ENCODE measurements at places on chromosomes 5 and 9.

DNA sequence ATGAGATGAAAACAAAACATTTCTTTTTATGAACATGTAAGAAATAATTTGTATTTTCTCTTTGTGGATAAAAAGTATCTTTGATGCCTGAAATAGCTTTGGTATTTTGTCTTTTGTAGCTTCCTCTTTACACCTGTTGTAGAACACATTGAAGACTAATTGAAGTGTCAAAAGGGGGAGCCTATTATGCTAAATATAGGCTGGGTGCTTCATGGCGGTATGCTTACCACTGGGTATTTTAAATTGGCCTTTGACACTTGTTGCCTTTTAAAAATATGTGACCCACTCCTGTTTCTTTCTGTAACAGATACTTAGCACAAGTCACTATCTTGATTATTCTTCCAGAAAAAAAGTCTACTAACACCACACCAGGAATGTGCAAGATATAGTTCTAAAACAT is 226.4 kb downstream of the KIAA0825 start:
- no peak for DNase-seq

GRCh38 chr9:121358751-121359150 is 11.3 kb downstream of the STOM start:
- no peak for DNase-seq

DNA sequence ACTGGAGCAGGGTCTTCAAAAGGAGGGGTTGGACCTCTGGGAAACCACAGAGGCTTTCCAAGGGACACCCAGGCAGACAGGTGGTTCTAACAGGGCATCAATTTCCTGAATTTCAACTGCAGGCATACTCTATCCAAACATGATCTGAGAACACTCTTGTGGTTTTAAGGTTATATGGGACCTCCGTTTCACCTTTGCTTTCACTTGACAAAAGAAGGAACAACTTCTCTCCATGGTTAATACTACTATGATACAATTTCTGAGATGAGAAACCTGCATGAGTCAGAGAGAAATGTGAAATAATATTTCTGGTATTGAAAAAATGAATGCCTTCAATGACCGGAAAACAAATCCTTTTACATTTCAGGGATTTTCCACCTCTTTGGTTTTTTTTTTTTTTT is 28.0 kb upstream of the ERAP1 start:
- DNase-seq = no peak

GRCh38 chr9:92424340-92424739 is at the start of gene OMD:
Gene OMD, minus strand, starts transcription at chr9:92424471. Its CDS starts 6,913 bp downstream, at chr9:92417558.
- DNase-seq = no peak

DNA sequence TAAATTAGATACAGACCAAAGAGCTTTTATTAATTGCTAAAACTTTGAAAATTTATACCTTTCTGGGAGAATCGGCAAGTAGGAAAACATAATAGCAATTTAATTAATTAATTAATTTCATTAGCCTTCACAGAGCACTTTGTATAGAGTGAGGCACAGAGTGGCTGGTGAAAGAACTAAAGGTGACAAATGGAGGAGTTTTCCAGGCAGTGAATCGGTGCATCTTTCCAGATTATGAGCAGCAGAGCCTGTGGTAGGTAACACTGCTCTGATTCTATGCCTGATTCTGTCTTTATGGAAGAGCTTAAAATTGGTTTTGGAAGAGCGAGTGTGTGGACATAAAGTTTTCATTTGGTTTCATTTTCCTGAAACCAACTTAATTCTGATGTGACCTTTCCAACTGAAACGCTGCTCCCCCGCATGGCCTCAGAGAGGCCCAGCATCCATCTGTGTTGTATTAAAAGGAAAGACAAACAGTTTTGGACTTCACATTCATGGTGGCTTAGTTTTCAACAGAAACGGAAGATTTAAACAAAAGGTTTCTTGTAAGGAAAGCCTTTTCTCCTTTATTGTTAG is 188.9 kb upstream of the RPS23 start:
- DNase-seq = peak; percentile 55

GRCh38 chr9:13330396-13331004 is 51.0 kb upstream of the MPDZ start:
- DNase-seq = peak; percentile 76

- DNase-seq = no peak
Observed at GRCh38 chr9:19137282-19137681, 10.0 kb upstream of the PLIN2 start.

DNA sequence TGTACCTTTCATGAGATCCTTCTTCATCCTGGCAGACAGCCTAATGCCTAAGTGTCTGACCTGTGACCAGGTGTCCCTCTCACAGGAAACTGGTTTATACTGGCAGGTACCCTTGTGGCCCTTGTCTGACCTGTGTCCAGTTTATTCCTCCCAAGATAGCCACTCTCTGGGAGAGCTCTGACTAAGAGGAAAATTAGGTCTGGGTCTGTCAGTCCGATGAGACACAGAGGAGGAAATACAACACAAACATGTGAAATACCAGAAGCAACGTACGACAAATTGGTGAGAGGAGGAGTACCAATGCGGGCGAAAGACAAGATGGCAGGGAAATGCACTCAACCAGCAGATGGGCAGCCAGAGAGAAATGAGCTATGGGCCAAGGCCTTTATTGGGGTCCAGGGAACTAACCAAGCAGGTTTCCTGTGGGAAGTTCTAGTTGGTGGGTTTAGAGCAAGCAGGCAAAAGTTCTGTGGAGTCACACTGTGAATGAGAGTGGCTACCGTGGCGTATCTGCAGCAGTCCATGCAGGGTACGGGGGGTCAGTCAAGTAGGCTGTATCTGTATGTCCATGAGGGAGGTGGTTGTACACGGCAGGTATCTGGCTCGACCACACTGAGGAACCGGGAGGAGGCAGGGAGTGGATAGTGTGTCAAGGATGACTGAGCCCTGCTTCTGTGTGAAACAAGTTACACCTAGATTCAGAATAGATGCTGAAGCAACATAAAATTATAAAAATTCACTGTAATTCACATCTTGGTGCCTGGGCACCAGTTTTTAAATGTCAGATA is 109.0 kb downstream of the MLLT3 start:
- no peak for DNase-seq

GRCh38 chr5:488744-489688 is 35.2 kb downstream of the SLC9A3 start:
- no peak for DNase-seq

DNA sequence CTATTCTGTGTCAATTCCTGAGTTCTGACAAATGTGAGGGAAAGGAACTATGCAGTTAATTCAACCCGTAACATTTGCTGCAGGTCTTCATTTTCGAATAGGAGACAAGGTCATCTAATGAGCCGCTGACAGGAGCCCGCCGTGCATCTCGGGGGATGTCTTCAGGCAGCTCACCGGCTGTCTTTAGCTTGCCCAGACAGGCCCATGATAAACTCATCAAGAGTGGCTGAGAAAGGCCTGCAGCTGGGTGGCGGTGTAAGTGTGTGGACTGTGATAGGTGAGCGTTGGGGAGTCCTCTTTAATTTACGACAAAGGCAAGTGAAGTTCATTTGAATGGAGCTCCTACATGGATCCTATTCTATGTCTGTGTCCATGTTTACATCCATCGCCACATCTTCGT is 190.5 kb downstream of the ADCY2 start:
- no peak for DNase-seq

GRCh38 chr5:127298036-127298429 is 7.4 kb downstream of the MEGF10 start:
- no peak for DNase-seq

DNA sequence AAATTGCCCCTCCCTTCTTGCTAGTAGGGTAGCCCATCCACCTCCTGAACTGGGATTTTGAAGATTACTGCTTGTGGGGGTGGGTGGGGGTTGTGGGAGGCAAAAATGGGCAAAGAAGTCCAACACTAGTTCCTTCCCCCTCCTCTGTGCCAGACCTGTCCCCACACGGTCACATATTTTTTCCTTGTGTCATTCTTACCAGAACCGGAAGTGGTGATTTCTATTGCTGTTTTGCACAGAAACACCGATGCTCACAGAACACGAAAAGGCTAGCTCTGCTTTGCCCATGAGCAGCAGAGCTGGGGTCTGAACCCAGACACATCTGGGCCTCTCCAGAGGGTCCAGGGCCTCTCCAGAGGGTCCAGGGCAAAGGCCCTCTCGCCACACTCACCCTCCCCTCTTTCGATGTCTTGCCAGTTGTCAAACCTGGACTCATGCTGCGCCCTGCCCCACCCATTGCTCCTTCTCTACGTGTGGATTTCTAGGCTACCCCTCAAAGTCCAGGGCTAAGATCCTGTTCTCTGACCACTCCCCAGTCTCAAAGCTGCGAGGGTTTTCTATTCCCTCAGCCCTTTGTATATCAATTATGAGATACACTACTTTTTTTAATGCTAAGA is 264.4 kb upstream of the MSX2 start:
- DNase-seq = no peak

All from fibroblast of pulmonary artery (primary cell).